ENCODE measurements at places on chromosomes 4 and X.

DNA sequence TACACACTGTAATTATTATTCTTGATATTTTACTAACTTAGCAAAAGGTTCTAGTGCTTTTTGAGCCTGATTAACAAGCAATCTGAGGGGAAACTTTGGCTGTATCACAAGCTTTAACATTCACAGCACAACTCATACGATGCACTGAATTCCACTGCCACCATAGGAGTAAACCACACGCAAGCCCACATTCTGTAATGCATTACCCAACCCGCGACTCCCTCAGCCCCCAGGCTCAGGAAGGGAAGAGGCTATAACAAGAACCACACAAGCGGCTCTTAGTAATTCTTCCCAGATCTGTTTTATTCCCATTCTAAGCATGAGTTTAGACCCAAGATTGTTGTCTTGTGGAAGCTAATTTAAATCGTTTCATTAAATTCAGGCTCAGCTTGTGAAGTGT is 138.5 kb upstream of the TBL1X start:
- no peak for DNase-seq

GRCh38 chrX:24876530-24877287 is 139.1 kb downstream of the ARX start:
- no peak for DNase-seq

DNA sequence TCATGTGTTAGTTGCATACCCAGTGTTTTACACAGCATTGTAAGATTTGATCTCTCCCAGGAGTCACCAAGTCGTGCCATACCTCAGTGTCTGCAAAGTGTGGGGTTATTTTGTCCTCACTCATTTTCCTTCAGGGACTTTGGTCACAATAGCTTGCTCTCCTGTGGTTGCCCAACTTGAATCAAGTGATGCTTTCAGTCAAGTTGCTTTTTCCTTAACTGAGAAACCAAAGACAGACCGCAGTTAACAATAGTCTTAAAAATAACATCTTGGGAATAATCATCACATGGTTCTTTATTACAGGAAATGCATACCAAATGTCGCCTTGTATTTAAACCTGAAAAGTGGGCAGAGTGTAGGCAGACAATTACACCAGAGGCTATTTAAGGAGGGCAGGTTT is 44.5 kb upstream of the NDP start:
- DNase-seq: no peak

DNA sequence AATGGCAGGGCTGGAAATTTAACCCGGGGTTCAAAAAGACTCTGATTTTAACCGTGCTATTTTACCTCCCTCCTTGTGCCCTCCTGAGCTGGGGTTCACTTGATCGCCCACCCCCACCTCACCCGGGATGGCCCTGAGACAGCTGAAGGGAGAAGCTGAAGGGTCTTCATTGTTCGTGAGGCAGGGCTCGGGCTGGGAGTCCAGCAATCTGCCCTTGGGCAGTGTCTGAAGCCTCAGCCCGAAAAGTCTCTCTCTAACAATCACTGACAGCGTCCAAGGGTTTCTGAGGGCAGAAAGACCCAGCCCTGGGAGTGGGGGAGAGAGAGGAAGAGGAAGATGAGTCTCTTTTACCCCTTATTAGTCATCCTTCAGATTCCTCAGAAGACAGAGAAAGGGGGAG is 39.4 kb upstream of the PHOX2B start:
- DNase-seq: no peak

Measured in hematopoietic multipotent progenitor cell treated with erythropoietin and hydrocortisone succinate and interleukin-3 and kit ligand, for 6 days (in vitro differentiated cells).